ENCODE measurements at places on chromosomes 11 and 22.
A peak's percentile ranks its signal among the peaks of the same experiment; 100 is the strongest.

GRCh38 chr11:45924927-45925326 is 2.5 kb downstream of the LARGE2 start:
- DNase-seq = no peak

- DNase-seq = no peak
Measured at GRCh38 chr11:84290647-84291046, 1004.5 kb upstream of the CCDC90B start.

DNA sequence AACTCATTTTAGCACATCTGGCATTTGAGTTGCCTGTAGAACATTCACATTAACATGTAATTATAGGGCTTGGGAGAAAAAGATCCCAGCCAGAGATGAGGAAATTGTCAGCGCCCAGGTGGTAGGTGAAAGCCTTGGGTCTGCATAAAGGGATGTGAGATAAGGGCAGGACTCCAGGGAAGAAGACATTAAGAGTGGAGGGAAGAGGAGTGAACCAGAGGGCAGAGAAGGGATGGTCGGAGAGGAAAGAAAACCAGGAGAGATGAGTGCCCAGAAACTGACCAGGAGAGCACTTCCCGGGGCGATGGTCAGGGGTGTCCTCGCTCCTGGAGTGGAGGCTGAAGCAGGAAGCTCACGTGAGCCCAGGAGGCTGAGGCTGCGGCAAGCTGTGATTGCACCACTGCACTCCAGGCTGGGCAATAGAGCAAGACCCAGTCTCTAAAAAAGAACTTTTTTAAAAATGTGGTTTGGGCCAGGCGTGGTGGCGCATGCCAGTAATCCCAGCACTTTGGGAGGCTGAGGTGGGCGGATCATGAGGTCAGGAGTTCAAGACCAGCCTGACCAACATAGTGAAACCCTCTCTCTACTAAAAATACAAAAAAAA is 20.3 kb upstream of the DGKZ start:
- no peak for DNase-seq

DNA sequence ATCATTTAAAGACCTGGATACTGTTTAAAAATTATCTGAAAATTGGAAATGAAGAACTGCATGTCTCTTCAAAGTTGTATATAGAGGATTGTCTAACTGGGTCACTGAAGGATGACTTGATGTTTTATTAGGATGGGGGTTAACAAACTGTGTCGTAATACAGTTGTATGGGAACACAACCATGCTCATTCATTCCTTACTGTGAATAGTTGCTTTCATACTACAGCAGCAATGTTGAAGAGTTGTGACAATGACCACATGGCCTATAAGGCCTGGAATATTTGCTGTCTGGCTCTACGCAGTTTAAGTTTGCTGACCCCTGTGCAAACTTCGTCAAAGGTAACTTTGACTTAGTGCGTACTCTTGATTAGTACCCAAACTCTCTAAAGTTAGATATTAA is 38.4 kb downstream of the FDX1 start:
- no peak for DNase-seq

DNA sequence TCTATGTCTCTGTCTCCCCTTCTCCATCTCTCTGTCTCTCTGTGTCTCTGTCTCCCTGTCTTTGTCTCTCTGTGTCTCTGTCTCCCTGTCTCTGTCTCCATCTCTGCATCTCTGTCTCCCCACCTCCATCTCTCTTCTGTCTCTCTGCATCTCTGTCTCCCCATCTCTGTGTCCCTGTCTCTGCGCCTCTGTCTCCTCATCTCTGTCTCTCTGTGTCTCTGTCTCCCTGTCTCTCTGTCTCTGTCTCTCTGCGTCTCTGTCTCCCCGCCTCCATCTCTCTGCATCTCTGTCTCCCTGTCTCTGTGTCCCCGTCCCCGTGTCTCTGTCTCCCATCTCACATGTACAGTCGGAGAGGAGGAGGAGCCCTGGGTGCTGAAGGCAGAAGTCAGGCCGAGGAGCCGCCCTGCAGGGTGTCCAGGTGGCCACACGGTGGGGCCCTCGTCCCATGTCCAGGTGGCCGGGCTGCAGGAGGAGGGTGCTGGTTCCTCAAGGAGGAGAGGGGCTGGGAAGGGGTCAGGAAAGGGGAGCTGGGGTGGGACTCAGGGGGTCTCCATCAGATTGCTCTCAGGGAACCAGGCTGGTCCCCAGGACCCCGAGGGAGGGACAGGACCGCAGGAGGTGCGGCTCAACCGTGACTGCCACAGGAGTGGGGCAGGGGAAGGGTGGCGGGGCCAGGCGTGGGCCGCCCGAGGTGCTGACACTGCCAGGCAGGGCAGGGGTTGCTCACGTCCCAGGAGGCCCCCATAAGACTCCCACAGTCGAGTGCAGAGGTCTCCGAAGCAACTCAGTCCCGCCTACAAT is 25.6 kb upstream of the TH start:
- peak; percentile 57 for DNase-seq

- DNase-seq = peak; percentile 20
Measured at GRCh38 chr11:105673089-105673488, 63.2 kb downstream of the GRIA4 start.

- no peak for DNase-seq
Measured at GRCh38 chr11:102553835-102554282, 23.3 kb upstream of the MMP7 start.

DNA sequence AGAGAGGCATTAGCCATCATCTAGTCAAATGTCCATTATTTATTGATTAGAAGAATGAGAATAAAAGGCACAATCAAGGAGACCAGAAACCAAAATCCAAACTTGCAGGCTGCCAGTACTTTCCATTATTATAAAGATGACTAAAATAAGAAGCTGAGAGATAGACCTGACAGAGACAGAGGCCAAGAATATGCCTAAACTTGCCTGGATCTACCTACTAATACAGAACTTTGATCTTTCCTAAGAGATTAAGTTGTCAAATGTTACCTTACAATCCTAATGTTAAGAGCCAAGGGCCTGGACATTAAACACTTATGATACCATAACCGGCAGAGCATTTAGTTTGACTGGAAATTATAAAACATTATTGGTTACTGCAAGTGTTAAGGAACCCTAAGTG is 6.2 kb downstream of the LGR4 start:
- no peak for DNase-seq

GRCh38 chr11:68714060-68714856 is 29.9 kb downstream of the GAL start:
- no peak for DNase-seq

GRCh38 chr11:90747057-90747456 is 524.2 kb upstream of the CHORDC1 start:
- no peak for DNase-seq

DNA sequence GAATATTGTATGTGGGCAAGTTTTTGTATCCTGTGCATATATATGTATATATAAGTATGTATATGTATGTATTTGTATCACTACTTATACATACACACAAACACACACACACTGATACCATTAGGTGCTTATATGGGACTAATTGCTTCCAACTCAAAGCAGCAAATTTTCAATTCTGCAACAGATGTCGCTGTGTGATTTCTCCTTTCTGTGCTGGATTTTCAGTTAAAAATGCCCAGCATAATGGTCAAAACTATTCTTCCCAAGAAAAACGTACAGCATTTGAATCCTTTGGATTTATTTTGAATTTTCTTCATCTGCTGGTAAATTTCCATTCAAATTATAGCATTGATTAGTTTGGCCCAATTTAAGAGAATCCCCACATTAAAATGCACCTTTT is 4.3 kb downstream of the CADM1 start:
- DNase-seq = no peak

DNA sequence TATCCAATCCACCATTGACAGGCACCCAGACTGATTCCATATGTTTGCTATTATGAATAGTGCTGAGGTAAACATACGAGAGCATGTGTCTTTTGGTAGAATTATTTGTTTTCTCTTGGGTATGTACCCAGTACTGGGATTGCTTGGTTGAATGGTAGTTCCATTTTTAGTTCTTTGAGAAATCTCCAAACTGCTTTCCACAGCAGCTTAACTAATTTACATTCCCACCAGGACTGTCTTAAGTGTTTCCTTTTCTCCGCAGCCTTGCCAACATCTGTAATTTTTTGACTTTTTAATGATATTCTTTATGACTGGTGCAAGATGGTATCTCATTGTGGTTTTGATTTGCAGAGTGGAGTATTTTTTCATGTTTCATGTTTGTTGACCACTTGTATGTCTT is 8.3 kb downstream of the FDX1 start:
- no peak for DNase-seq

GRCh38 chr22:35045451-35045850 is 20.5 kb upstream of the ISX start:
- no peak for DNase-seq

GRCh38 chr22:22397292-22397870 is 111.2 kb downstream of the ZNF280B start:
- peak; percentile 62 for DNase-seq

- no peak for DNase-seq
Measured at GRCh38 chr11:125264100-125265022, 99.8 kb downstream of the PKNOX2 start.

DNA sequence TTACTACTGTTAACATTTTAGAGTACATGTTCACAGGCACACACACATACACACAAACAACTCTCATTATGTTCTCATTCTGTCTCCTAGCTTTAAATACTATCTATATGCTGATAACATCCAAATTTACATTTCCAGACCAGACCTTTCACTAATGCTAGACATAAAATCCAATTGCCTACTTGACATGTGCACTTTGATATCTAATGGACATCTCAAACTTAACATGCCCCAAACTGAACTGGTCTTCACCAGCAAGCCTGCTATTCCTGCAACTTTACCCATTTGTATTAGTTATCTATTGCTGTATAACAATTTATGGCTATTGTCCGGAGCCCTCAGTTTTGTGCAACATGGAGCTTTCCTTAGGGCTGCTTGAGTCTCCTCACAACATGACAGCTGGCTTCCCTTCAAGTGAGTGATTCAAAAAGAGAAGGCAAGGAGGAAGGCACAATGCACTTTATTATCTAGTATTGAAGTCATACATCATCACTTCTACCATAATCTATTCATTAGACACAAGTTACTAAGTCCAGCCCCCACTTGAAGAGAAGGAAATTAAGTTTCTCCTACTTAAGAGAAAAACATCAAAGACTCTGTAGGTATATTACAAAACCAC is 3.0 kb downstream of the SLC36A4 start:
- DNase-seq = no peak

- DNase-seq = no peak
Measured at GRCh38 chr22:44147821-44148574, 32.7 kb upstream of the PARVG start.

- DNase-seq = no peak
Measured at GRCh38 chr11:134349802-134350355, 18.1 kb downstream of the GLB1L2 start.

- DNase-seq = no peak
Measured at GRCh38 chr22:28142361-28142961, 223.4 kb upstream of the PITPNB start.

- no peak for DNase-seq
Measured at GRCh38 chr11:60762851-60763691, 6.4 kb downstream of the MS4A15 start.

GRCh38 chr22:48347311-48347710 is 1480.4 kb downstream of the BRD1 start:
- DNase-seq = no peak

DNA sequence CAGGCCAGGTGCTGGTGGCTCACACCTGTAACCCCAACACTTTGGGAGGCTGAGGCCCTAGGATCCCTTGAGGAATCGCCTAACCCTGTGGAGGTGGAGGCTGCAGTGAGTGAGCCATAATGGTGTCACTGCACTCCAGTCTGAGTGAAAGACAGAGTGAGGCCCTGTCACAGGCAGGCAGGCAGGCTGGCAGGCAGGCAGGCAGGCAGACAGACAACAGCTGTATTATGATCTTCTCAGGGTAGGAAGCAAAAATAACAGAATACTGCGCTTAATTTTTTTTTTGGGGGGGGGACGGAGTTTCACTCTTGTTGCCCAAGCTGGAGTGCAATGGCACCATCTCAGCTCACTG is 3901.6 kb upstream of the OR11H1 start:
- no peak for DNase-seq

DNA sequence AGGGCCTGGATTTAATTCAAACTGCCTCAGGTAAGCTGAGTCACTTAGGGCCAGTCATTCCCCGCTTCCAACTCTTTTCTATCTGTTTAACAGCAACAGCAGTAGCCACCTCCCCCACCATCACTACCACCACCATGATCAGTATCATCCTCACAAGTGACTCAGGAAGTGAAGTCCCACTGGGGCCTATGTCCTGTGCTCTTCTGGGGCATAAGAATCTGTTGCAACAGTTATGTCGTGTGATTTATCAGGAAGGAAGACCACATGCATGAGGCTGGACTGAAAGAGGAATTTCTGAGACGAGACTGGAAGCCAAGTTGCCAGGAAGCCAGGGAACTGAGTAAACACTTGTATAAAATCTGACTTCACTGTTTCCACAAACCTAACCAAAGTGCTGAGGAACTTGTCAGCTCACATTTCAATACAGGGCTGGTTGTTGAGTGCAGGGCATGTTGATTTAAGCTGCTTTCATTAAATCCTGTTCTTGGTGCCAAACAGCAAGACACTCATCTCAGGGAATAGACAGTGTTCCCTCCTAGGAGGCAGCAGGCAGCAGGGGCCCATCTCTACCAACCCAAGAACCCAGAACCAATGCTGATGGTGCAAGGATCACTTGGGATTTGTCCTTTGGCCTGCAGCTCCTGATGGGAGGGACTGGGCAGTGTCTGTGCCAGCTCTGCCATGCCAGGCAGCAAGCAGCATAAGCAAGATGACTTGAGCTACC is 226.7 kb upstream of the NARS2 start:
- DNase-seq = peak; percentile 75

- peak; percentile 44 for DNase-seq
Measured at GRCh38 chr22:35838855-35839576, 121.3 kb downstream of the APOL5 start.

DNA sequence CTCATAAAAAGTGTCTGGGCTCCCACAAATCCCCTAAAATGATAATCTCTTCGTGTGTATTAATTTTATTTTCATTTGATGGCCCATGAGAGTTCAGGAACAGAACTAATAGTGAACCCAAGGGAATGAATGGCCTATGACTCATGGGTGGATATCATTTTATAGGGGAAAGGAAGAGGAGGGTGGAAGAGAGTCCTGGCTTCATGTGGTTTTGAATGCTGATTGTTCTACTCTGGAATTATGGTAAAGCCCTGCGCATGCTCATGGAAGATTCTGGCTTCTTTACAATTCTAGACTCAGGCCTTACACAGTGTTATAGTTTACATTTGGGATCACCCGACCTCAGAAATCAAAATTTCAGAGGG is 35.2 kb downstream of the MAML2 start:
- DNase-seq = peak; percentile 66

GRCh38 chr11:39804271-39804670 is 1655.2 kb downstream of the LRRC4C start:
- no peak for DNase-seq

- DNase-seq = no peak
Measured at GRCh38 chr11:117226388-117227385, 5.2 kb downstream of the PCSK7 start.

DNA sequence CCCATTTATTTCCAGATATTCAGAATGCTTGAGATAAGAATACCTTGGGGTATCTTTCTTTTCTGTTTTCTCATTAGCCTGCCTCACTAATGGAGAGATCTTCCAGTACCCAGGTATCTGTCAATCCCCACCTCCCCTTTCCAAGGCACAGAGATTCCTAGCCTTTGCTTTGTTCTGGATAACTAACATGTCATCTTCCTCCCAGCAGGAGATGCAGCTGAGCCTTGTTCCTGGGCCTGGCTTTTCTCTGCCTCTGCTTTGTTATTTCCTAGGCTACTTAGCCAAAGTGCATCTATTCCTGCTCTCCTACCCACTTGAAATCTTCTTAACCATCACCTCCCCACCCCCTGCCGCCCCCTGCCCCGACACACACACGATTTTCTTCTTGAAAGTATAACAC is 297.1 kb downstream of the NELL1 start:
- DNase-seq = no peak

GRCh38 chr11:115146425-115146824 is 357.8 kb downstream of the CADM1 start:
- no peak for DNase-seq

Measured in MG63 (cell line).